Activated T-helper 9 cell treated with anti-CD3 and anti-CD28 coated beads, Interleukin-2, amount 50 U/mL, for 16 hours (primary cell): ENCODE measurements at places on chromosomes 13 and 19.
A peak's percentile ranks its signal among the peaks of the same experiment; 100 is the strongest.

GRCh38 chr19:12676384-12676792 is 5.3 kb downstream of the DHPS start:
- DNase-seq = peak; percentile 77

DNA sequence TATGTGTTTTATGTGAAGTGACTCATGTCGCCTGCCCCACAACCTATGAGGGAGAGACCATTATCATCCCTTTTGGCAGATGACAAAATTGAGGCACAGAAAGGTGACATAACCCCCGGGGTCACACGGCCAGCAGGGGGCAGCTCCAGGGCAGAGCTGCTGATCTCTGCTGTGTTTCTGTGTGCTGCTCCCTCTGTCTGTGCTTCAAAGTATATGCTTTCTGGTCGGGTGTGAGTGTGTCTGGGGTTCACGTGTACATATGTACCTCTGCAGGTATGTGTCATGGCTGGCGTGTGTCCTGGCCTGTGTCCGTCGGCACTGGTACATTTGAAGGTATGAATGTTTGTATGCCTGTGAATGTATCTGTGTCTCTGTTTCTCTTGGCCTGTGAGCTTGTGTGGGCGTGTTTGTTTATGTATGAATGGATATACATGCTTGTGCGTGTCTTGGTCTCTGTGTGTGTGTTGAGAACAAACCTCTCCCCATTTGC is 7.1 kb downstream of the LIPE start:
- peak; percentile 68 for DNase-seq

DNA sequence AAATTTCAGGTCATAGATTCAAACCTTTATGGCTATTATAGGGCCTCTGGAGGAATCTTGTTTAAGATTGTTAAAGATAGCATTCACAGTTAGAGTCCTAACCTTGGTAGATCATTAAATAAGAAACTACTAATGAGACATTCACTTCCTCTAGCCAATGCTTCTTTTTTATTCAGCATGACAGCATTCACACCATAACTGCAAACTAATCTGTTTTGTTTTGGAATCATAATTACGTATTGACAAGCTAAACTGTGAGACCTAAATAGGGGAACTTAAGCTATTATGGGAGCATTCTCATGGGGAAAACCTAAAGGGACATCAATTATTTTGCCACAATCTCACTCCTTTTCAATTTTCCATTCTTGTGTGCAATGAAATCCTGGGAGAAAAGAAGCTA is 653.8 kb downstream of the PCDH9 start:
- DNase-seq = no peak

GRCh38 chr13:38803531-38803930 is 116.7 kb downstream of the FREM2 start:
- DNase-seq = no peak

- DNase-seq = no peak
These were observed 22.5 kb downstream of the ELAVL3 start for GRCh38 chr19:11458236-11458900.

- no peak for DNase-seq
These were observed 233.6 kb downstream of the SLITRK6 start for GRCh38 chr13:85565652-85566051.

GRCh38 chr13:101520672-101521071 is 68.2 kb downstream of the ITGBL1 start:
- DNase-seq = no peak

DNA sequence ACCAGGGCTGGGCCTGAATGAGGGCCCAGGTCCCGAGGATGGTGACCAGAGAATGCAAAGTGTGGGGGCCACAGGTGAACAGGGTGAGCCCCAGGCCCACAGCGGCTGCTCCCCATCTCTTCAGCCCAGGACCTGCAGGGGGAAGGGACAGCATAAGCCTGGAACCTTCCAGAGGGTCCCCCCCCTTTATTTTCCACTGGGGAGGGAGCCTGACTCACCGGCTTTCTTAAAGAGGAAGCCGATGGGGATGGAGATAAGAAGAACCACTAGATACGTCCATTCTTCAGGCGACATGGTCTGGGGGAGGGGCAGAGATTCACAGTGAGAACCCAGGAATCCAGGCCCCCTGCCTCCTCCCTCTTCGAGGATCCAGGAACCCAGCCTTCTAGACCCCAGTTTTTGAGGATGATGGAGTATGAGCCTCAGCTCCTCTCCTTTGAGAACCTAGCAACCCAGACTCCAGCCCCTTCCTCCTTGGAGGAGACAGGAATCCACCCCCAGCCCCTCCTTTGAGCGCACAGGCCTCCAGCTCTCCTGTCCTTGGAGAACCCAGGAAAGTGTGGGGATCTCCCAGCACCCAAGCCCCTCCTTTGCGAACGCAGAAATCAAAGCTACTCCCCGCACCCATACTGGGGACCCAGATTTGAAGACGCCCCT is 1.0 kb downstream of the MBOAT7 start:
- DNase-seq = peak; percentile 51

DNA sequence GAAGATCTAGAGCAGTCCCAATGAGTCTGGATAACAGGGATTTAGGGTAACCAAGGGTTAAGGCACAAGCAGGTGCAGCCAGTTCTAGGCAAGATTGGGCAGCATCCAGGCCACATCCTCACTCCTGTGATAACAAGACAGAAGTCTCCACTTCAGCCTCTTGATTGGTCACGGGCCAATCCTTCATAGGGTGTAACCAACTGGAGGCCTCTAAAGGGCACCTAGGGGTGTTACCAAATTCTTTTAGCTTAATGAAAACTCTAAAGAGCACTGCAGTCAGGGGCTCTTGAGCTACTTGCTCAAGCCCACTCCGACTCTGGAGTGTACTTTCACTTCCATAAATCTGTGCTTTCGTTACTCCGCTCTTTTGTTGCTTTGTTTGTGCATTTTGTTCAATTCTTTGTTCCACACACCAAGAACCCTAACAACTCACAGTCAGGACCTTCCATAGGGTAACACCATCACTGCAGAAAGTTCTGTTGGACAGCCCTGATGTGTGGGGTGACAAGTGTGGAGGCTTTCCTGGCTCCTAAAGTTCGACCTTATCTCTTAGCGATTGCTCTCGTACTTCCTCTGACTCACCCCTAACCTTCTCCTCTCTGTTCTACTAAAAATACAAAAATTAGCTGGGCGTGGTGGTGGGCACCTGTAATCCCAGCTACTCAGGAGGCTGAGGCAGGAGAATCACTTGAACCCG is 36.1 kb downstream of the ZSWIM9 start:
- no peak for DNase-seq

DNA sequence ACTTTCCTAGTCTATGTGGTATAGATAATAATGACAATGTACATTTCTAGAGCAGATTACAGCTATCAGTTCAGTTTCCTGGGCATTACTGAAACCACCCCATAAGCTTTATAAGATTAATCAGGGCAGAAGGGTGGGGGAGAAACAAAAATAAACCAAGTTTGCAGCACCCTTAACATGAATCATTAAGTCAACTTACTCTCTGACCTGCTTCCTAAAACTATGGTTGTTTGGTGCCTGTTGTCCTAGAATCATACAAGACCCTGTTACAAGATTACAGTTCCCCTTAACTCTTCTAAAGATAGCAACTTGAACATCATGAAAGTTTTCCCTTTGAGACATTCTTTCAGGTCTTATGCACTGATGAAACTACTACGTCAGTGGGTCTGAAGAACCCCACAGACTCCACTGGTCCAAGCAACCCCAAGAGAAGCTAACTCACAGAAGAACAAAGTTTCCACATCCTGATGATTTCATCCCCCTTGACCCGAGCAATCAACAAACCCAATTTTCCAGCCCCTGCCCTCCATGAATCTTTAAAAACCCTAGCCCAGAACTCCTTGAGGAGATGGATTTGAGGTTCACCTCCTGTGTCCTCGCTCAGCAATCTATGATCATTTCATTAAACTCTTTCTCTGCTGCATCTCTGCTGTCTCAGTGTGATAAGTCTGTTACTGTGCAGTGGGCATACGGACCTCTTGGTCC is 336.5 kb downstream of the FOXO1 start:
- no peak for DNase-seq

DNA sequence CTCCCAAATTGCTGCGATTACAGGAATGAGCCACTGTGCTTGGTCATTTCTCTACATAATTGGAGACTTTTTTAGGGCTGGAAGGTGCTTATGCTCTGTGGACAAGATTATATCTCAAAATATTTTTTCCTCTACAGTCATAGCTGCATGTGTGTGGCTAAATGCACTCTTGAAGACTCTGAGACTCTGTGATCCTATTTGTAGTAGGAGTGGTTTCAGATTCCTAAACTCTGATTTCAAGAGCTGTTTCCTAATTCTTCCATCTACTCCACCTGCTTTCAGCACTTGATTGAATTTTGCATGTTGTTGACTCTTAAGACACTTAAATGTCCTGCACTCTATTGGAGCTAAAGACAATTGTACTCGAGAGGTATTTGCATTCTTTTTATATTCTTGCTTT is 78.0 kb downstream of the KLF5 start:
- DNase-seq = no peak

GRCh38 chr19:628168-628567 is 5.2 kb downstream of the POLRMT start:
- DNase-seq = no peak

GRCh38 chr19:51029718-51030117 is 3.3 kb upstream of the KLK11 start:
- DNase-seq = no peak
